ENCODE measurements at places on chromosomes 13 and 19.

GRCh38 chr13:95245071-95245470 is 56.2 kb downstream of the ABCC4 start:
- DNase-seq: no peak

DNA sequence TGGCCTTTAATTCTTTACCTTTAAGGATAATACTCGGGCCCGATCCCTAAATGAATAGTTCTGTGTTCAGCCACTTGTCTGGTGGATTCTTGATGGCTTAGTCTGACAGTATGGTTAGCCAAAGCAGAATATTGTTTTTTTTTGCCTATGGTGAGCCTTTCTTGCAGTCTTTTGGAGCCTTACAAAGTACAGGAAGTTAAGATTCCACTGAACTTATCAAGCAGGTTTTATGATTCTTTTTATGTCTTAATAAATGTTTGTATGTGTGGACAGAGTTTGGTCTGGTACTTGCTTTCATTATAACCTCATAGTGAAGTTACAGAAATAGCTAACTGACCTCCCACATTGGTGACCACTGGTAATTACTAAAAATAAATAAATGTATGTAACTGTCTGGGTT is 17.1 kb downstream of the PCCA start:
- DNase-seq: no peak

DNA sequence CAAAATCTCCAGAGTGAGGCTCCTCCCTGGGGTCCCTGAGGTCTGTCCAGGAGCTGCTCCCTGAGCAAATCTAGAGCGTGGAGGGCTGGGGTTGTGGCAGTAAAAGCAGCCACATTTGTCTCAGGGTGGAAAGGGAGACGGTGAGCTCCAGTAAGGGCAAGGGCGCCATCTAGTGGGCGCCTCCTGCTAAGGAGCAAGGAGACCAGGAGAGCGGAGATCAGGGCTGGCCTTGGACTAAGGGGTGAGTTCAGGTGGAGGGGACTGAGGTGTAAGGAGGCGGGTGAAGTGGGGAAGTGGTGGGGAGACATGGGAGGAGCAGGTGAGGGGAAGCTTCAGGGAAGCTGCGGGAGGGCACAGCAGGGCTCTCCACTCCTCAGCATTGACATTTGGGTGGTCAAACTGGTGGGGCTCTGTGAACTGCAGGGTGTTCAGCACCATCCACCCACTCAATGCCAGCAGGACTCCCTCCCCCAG is 5.3 kb upstream of the CEACAM21 start:
- peak; percentile 71 for DNase-seq

- DNase-seq: no peak
Measured at GRCh38 chr19:53849237-53849676, 18.4 kb upstream of the MYADM start.

GRCh38 chr19:6065685-6066374 is 44.5 kb downstream of the RFX2 start:
- peak; percentile 55 for DNase-seq

DNA sequence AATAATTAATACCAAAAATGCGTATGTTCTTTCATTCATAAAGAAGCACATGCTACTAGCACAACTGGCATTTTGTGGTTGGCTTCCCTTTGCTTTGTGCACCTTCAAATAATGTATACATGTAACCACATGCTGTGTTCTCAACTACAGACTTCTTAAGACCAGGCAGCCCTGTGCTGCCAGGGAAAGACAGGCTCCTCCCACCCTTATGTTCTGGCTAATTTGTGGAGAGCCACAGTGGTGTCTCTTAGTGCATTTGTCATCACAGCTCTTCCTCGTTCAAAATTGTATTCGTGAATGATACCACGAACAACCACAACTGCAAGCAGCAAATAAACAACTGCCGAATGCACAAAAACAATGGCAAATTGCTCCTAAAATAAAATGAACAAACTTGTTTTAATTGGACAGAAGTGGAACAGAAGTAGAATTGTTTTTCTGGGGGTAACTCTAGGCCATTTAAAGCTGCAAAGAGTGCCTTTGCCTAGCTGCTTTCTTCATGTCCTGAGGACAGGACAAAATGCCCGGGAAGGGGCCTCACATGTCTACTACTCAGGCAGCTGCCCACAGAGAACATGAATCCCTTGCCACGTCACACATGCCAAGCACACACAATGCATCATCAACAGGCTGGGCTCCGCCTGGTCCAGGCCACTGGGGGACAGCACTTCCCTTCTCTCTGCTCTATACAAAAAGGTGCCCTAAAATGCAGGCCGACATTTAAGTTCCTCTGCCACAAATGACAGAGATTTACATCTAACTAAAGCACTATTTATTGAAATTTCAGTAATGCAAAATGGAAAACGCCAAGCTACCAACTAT is 21.7 kb downstream of the IRS2 start:
- peak; percentile 25 for DNase-seq

Measured in T-helper 2 cell treated with Interferon-gamma antibody and Interleukin-4, amounts not matched to agents 5 μg/mL and 100 μg/mL, for 36 hours (primary cell).